Right ventricle myocardium inferior (tissue), 1 donor: ENCODE measurements at places on chromosomes 2 and 18. TPM values are rescaled to one million over a fixed set of nuclear protein-coding genes. Genes with fewer than 3 reads are reported as not detected.

Gene ARMC9
- total RNA-seq: 1.7 TPM

Gene GPR17
- 0.16 TPM for total RNA-seq

Gene GALNT3
- not detected for total RNA-seq

Gene CAB39
- 91.9 TPM for total RNA-seq

Gene MPV17
- 48.0 TPM for total RNA-seq

Gene PLGLB2
- total RNA-seq: 2.0 TPM

Gene GPR155
- total RNA-seq: 14.0 TPM

Gene DDX18
- total RNA-seq: 27.3 TPM

DNA sequence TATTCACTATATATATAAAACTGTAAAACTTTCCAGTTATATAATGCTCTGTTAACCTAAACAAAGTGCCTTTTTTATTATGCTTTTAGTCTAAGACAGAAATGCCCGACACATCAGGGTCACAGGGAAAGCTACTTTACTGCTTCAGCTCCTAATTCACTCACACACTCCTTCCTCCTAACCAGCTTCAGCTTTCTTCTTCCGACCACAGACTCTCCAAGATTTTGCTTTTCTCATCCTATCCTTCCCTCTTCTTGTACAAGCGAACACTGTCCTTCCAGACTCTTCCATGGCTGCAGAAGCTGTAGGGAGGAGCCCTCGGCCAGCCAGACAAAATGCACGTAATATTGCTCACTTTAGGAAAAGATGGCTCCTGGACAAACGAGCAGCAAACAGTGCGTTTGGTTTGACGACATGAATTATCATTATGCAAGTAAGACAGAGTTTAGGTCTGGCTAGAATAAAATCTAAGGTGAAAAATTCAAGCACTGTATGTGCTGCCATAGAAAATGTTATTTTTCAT lies 47.5 kb upstream of the HNRNPA3 start:
- DNase-seq: no peak

DNA sequence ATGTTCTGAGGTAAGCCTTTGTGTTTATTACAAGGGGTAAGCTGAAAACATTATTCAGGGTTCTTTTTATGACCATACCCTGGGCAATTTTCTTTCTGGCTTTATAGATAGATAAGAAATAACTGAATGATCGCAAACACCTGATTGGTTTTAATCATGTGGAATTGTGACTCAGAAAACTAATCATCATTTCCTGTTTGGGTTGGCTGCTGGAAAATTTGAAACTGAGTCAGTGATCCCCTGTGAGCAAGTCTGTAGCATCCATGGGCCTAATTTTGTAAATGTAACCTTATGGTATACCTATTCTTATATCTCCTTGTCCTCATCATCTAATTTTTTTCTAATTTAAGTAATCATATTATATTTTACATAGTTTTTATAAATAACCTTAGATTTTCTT lies 34.3 kb downstream of the CCDC68 start:
- no peak for DNase-seq

- DNase-seq: no peak
Measured at GRCh38 chr2:60505880-60506260, 47.6 kb downstream of the BCL11A start.

DNA sequence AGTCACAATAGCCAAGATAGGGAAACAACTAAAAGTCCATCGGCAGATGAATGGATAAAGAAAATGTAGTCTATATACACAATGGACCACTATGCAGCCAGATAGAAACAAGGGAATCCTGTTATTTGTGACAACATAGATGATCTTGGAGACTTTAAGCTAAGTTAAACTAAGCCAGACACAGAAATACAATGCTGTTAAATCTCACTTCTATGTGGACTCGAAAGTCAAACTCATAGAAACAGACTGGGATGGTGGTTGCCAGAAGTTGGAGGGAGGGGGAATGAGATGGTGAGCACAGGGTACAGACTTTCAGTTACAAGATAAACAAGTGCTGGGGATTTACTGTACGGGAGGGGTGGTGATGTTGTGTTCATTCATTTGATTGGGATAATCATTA lies 5.4 kb upstream of the CNDP1 start:
- no peak for DNase-seq

DNA sequence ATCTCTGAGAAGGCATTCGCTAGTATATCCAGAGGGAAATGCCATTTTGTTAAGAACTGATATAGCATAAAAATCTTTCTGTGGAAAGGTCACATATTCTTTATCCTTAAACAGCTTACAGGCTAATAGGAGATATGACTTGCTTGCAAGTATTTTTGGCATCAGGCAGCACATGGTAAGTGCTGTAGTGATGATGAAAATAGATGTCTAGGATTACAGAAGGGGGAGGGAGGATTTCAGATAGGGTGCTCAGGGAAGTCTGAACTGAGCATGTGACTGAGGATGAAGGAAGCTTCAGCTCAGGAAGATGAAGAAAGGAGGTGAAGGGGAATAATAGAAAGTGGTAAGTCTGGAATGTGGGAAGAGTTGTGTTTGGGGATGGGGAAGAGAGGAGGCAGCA lies 158.5 kb upstream of the NOSTRIN start:
- DNase-seq: no peak

DNA sequence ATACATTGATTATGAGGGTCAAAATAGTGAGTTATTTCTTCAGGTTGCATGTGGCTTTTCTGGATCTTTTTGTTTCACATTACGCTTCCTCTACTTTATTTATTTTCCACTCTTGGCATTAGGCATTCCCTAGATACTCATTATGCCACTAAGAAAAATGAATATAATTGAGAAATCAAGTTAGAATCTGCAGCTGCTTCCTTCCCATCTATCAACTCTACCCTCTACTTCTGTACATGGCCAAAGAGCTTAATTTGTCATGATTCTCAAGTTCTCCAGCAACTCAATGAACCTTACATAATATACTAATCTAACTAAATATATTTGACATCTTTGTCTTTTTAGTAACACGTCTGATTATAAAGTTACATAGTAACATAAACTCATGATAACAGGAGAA lies 598.1 kb upstream of the LRRTM4 start:
- DNase-seq: no peak

- no peak for DNase-seq
Measured at GRCh38 chr2:20074901-20075300, 23.5 kb upstream of the LAPTM4A start.

DNA sequence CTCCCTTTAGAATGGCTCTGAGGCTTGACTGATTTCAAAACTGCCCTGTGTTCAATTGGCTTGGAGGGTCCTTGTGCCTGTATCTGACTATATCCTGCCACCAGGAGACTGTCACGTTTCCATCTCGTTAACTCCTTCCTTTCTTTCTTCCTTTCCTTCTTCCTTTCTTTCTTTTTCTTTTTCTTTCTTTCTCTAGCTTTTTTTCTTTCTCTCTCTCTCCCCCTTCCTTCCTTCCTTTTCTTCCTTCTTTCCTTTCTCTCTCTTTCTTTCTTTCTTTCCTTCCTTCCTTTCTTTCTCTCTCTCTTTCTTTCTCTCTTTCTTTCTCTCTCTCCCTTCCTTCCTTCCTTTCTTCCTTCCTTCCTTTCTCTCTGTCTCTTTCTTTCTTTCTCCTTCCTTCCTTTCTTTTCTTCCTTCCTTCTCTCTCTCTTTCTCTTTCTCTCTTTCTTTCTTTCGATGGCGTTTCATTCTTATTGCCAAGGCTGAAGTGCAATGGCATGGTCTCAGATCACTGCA lies 38.1 kb upstream of the EML6 start:
- no peak for DNase-seq

DNA sequence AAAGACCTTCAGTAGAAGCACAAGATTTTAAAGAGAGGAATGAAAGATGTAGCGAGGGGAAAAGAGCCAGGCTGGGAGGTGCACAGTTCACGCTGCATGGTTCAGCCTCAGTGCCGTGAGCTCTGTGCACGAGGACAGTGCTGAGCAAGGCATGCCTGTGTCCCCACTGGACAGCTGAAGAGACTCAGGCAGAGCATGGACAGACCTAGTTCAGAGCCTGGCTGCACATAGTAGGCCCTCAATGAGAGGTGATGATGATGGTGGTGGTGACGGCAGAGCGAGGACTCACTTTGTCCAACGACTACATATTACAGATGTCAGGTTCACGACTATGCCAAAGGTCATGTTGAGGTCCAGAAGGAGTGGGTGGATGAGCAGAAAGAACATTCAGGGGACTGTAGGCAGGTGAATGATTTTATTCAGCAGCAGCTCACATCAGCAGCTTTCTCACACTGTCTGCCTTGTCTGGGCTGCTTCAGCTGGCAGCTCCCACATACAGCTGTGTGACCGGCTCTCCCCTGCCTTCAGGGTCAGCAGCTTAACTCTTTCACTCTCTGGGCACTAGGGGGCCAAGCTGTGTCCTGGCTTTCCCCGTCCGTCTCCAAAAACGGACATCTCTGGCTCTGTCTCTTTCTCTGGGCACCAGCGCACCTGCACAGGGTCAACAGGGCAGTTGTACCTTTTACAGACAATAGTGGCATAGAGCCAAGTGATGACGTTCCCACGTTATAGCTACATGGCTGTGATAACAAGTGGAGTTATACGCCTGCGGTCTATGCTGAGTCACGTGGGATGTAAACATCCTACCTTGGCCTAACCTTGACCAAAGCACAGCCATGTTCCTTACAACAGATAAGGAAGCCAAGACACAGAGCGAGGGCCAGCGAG lies 128.8 kb upstream of the MSH6 start:
- DNase-seq: no peak

DNA sequence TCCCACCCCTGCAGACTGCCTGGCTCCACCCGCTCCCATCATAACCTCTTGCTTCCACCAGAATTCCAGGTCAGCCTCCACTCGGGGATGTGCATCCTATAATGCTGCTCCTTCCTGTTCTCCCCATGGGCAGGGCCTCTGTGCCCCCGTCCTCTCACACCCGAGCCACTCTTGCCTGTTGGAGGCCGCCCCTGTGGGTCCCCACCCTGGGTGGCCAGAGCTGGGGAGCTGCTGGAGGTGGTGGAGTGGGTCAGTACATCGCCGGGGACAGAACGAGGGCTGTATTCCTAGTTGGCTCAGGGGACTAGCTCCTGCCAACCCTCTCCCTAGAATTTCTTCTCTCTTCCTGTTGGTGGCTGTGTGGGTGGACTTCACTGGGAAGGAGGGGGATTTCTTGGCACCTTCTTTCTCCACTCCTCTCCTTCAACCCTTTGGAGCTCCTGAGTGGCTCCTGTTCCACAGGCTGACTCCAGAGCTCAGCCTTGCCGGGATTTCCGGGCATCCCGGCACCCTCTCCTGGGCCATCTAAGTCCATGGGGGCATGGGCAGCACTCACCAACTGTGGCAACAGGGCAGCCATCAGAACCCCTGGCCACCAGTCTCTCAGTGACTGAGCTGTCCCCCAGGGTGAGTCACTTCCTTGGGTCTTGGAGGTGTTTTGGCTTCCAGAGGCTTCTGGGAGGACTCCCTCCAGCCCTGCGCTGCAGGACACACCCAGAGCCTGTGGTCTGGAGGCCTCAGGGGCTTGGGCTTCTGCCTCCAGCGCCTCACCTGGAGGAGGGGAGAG lies 88.2 kb upstream of the MCFD2 start:
- DNase-seq: no peak
